ENCODE measurements at places on chromosomes 1 and 21.

DNA sequence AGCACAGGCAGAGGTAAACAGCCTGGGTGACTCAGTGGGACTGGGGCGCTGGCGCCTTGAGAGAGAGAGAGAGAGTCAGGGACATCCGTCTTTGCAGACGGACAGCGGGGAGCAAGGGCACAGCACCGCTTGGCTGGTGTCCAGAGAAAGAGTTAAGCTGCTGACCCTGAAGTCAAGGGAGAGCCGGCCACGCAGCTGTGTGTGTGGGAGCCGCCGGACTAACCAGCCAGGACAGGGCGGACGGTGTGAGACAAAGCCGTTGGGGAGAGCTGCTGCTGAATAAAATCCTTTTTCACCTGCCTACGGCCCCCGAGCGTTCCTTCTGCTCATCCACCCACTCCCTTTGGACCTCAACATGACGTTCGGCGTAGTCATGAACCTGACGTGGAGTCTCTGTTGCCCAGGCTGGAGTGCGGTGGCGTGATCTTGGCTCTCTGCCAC lies 14.5 kb downstream of the CFAP74 start:
- no peak for DNase-seq

DNA sequence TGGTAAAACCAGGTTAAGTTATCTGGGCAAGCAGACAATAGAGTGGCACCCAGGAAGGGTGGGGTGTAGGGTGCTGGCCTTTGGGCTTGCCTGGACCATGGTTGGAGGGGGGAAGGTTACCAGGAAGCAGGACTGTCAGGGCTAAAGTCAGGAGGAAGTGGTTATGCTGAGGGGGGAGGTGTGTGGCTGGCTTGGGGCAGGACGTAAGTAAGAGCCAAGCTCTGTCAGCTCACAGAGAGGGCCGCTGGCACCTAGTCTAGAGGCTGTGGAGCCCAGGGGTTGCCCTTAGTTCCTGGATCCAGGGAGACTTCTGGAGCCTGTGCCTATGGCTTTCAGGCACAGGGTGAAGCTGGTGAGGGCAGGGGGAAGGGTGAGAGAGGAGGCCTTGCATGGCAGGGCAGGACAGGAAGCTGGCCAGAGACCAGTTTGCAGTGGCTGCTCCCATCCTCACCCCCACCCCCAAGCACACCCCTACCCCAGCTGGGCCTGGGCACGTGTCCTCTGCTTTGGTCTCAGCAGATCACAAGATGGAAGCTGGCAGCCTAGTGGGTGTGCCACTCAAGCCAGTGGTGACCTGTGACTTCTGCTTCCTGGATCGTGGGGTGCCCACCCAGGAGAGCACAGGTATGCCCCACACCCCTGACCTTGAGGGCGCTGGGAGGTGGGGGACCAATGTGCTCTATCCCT lies 20.5 kb upstream of the SMYD3 start:
- no peak for DNase-seq

DNA sequence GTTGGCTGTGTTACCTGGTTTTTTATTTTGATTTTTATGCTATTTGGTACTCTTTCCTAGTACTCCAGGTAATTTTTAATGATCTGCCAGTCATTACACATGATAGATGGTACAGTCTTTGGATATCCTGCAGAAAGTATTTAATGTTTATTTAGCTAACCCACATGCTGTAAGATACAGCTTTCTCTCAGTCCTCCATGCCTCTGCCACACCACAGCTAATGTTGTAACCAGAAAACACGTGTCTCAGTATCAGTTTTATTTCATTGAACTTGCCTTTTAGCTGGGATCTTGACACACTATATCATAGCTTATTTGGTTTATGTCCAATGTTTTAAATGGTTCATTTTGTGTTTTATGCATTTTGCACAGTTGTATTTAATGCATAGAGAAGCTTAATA lies 1648.4 kb downstream of the KCNT2 start:
- no peak for DNase-seq

DNA sequence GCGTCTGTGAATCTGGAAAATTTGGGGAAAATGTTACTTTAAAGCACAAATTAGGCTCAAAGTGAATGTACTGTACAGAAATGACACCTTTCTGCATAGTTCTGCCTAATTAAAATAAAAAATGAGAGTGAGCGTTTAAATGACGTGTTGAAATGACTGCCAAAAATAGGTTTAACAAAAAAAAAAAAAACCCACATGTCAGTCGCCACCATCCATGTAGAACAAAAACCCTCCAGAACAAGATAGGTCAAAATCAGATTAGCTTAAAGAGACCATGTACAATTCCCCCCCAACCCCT lies 745 bp downstream of the PARP1 start:
- DNase-seq = no peak

GRCh38 chr1:91948501-91949355 lies 473 bp upstream of the BRDT start:
- no peak for DNase-seq

- DNase-seq = no peak
Measured at GRCh38 chr1:101187297-101187696, 49.5 kb upstream of the S1PR1 start.

DNA sequence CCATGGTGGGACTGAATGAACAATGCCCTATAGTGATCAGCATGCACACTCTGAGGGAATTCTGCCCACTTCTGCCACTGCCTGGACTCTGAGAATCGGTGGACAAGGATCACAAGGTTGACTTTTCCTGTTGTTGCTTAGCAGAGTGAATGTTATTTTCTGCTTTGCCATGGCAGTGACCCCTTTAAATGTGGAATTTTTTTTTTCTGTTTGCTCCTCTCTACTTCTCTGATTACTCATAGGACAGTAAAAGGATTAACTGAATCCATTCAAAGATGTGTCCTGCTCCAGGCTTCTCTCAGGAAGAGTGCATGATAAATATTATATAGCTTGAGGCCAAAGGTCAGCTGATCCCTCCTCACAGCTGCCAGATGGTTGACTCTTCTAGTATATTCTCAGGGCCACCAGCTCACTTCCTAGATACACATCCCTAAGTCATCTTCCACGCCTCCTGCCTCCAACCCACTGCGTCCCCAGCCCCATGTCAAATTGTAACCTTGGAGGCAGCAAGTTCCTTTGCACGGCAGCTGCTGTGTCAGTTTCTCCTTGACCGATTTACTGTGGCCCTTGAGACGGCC lies 74.0 kb upstream of the RALGPS2 start:
- no peak for DNase-seq

DNA sequence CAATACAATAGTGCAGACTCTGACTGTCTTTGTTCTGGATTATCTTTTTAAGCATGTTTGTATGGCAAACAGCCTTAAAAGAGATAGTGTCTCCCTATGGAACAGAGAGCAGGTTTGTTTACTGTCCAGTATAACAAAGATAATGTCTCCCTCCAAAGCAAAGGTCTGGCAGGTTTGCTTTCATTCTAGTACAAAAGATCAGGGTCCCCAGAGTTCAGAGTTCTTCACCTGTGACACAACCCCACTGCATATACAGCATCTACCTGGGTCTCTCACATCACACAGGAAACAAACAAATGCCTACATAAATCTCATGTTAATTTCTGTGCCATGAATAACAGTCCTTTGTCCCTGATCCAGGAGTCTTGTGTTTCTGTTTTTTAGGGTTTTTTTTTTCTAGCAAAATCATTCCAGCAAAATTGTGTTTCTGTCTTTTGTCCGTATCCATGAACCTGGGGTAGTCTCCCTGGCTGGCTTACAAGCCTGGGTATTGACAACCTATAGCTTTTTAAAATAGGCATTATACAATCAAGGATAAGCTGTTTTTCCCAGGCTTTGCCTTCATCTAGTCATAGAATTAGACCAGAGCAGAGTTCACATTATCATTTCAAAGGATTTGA lies 89.4 kb upstream of the PTBP2 start:
- no peak for DNase-seq

DNA sequence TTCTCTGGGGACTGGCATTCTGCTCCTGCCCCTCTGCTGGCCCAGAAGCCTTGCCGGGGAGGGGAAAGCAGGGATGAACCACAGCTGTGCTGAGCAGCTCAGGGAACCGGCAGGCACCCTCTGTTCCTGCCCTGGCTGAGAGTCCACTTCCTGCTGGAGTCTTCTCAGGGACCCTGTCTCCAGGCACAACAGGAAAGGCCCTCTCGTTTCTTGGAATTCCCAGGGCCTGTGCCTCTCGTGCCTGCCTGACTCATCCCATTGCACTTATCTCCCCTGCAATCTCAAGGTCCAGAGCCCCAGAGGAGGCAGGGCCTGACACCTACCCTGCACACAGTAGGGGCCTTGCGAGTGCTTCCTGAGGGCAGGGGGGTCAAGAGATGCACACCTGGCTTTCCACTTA lies 1.1 kb upstream of the EDN2 start:
- no peak for DNase-seq

DNA sequence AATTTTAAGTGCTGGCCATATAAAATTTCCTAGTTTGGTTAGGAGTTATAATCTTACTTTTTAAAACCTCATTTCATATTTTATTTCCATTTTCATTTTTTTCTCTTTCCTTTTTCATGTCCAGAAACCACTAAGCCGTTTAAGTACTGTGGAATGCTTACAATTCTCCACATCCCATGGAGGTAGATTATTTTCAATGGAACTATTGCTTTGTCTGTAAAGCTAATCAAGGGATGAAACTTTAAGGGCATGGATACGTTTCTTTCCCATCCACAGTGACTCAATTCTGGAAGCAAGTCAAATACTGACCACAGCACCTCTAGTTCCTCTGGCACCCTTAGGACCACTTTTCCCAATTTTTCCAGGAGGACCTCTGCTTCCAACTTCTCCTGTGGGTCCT lies 139.1 kb upstream of the ZNHIT6 start:
- DNase-seq = no peak

GRCh38 chr1:66323958-66324625 lies 209.9 kb upstream of the SGIP1 start:
- DNase-seq = no peak

- DNase-seq = no peak
Measured at GRCh38 chr1:100009458-100009857, 39.7 kb downstream of the SLC35A3 start.

GRCh38 chr1:14435368-14436023 lies 163.0 kb upstream of the KAZN start:
- DNase-seq = no peak

GRCh38 chr1:60747353-60747752 lies 335.0 kb upstream of the NFIA start:
- DNase-seq = no peak

GRCh38 chr1:30375156-30375555 lies 348.2 kb downstream of the MATN1 start:
- DNase-seq = no peak

- no peak for DNase-seq
Measured at GRCh38 chr1:12148160-12148957, 18.4 kb upstream of the TNFRSF1B start.

DNA sequence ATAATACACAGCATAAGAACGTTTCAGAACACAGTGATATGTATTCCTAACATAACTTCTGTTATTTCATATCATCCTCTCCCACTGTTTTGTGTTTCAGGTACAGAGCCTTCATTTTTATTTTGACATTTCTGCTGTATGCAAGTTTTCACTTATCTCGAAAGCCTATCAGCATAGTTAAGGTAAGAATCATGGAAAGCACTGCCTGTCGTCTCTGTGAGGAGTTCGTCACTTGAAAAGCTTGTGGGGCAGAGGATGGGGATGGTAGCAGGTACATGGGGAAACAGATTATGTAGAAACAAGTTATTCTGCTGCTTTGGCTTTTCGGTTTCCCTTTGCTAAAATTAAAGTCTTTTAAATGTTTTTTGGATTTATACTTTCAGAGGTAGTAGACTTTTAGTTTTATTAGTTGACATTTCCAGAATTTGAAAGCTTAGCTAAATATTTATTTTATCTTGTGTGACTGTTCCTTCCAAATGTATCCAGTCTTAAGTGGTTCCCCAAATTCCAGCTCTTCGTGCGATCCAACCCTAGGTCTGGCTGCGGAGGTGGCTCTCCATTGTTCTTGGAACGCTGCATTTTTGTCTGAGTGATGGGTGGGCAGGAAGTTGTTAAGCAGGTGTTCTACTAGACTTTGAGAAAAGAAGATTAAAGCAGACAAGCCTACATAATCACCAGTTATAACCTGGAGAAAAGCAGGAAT lies 12.2 kb downstream of the SLC37A1 start:
- DNase-seq = no peak

DNA sequence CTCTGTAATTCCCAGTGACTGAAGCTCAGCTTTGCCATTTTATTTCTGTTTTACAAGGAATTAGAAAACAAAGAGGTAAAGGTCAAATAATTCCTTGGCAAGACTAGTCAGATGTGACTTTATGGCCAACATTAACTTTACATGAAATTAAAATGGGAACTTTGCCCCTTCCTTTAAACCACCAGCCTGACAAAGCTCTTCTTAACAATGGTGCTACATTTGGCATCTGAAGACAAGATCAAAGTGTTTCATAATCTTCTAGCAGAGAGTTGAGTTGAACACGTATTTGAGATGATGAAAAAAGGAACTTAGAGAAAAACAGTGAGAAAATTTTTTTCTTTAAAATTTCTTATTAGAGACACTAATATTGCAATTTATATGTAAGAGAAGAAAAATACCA lies 193.8 kb downstream of the AK5 start:
- no peak for DNase-seq

GRCh38 chr21:27221077-27221476 lies 254.2 kb upstream of the ADAMTS5 start:
- DNase-seq = no peak

GRCh38 chr1:168628807-168629206 lies 52.4 kb downstream of the XCL1 start:
- no peak for DNase-seq

DNA sequence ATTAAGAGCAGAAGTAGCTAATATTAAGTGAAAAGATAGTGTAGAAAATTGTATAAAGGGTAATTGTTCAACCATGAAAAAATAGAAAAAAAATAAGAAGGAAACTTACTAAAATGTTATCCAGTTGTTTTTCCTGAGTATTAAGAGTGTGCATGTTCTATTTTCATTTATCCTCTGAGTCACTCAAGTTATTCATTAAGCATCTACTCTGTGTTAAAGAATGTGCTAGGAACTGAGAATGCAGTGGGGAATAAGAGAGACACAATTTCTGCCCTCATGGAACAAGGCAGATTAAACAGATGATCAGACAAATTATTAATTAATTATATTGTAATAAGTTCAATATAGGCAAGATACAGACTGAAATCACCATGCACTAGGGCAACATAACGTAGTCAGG lies 10.8 kb upstream of the PIGK start:
- no peak for DNase-seq

GRCh38 chr1:49416758-49417157 lies 607.0 kb downstream of the AGBL4 start:
- no peak for DNase-seq

DNA sequence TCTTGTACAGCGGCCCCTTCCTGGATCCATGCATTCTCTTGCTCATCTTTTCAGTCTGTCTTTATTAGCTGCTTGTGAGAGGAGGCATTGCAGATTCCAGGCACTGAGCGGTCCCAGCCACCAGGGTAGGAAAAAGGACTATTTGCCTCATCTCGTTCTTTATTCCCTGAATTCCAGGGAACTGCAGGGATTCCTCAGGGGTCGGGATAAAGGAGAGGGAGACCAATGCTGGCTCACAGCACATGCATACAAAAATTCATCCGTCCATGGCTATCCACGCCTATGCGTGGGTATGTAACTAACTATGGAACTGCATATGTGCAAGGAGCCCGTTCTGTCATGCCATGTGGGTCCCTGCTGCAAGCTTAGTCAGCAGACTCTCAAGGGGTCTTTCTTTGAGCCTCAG lies 879 bp upstream of the PLPPR5 start:
- DNase-seq = no peak

- DNase-seq = no peak
Measured at GRCh38 chr21:45440736-45441350, 35.9 kb downstream of the COL18A1 start.
